ENCODE measurements at places on chromosomes 11 and 22.
A peak's percentile ranks its signal among the peaks of the same experiment; 100 is the strongest.

- DNase-seq = peak; percentile 21
Observed at GRCh38 chr22:32665676-32666075, 135.8 kb upstream of the TIMP3 start.

DNA sequence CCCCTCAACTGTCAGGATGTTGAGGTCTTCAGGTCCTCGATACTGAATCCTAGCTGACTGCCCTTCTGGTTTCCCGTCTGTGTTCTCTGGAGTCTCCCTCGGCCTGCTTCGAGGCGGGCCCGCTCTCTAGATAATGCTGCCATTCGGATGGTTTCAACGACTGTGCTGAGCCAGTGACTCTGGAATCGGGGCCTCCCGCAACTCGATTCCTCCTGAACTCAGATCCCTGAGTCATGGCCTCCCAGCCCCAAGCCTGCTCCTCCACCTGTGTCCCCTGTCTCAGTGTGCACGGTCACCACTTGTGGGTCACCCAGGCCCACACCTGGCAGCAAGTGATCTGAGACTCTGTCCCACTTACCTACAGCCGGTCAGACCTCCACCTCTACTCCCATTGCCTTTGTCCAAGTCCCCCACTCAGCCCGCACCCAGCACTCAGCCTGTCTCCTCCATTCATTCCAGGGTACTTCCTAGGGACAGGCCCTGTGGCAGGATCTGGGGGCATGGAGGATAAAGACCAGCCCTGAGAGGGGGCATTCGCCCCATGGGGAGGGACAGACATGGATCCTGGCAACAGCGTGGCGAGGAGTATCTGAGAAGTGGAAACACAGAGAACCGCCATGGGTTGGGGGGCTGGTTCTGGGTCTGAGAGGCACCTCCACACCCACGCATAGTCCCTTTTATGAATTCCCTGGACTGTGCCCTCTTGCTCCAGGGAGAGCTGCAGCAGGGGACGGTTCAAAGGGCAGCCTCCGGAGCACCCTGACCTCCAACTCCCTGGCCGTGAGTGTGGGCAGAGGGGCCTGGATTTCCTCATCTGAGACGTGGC lies 14.3 kb downstream of the MPST start:
- no peak for DNase-seq

GRCh38 chr11:66744485-66745355 lies 15.7 kb upstream of the SPTBN2 start:
- DNase-seq = peak; percentile 98

- DNase-seq = no peak
Observed at GRCh38 chr22:50260434-50260800, 1.1 kb downstream of the MAPK12 start.

- DNase-seq = no peak
Observed at GRCh38 chr11:112377946-112378345, 117.3 kb upstream of the PLET1 start.

DNA sequence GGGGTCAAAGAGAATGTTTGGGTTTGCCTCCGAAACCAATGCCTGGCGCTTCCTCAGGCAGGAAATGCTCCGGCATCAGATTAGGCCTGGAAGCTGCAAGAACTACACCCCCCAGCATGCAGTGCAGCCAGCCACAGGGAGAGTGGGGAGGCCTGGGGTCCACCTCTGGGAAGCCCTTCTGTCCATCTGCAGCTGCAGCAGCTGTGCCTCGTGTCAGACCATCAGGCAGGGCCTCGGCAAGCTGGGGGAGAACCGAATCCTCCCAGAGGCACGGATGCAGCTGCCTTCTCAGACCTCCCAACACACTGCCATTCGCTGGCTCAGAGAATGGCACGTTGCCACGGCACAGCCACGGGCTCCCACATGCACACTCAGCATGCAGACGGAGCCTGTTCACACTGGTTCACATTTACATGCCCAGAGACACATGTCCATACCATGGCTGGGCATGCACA lies 57.4 kb downstream of the NECTIN1 start:
- peak; percentile 41 for DNase-seq

DNA sequence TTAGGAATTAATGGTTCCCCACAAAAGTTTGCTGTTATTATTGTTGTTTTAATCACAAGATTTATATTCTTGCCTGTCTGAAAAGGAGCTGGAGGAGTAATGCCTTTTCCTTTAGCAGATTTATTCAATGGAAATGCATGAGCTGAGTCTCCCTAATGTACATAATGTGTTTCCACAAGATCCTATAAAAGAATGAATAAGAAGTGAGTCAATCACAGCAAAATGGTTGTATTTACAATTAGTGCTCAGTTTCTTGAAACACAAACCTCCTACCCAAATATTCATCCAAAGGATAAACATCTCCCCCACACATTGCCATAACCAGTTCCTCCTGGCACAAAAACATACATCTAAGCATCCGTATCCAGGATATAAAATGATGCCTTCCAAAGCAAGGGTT lies 33.3 kb downstream of the ME3 start:
- no peak for DNase-seq

DNA sequence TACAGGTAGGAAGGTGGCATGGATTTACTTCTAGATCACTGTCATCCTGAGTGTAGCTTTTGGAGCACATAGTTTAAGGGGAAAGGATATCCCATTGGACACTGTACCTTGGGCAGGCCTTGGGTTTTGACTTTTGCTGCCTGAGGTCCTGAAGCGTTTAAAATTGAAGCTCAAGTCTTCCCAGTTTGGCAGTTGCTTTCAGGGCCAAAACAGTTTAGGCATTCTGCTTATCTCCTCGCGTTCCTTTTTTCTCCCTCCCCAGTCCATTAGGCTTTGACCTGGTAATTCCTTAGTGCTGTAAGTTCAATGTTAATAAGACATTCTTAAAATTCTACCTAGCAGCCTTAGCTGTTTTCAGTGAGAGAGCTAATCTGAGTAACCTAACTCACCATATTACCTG lies 35.7 kb downstream of the CSTF3 start:
- DNase-seq = no peak

- no peak for DNase-seq
Observed at GRCh38 chr11:74226907-74227306, 55.8 kb downstream of the PPME1 start.

- DNase-seq = no peak
Observed at GRCh38 chr11:18743365-18743764, 17.4 kb upstream of the IGSF22 start.

DNA sequence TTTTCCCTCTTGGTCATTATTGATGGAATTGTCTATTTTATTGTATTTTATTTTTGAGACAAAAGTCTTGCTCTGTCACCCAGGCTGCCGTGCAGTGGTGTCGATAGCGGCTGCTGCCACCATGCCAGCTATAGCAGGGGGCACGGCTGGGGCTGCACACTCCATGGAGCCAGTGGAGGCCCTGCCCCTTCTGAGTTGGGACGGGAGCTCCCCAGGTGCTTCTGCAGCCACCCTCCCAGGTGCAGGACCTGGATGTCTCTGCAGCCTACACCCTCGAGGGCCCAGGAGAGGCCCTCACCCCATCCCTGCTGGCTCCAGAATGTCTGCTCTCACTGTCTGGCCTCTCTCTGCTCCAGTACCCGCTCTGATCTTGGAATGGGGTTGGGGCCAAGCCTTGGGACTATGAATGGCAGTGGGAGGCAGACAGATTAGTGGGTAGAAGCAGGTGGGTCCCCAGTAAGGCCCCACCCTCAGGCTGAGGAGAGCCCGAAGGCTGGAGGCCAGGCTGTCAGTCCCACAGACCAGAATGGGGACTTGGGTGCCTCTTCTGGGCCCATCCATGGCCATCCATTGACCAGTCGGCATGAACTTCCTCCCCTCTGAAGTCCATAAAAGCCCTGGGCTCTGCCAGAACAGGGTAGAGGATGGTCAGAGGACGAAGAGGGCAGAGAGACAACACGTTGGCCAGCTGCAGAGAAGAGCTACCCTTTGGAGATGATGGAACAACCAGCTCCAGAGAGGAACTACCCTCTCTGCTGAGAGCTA lies 49.6 kb upstream of the ATXN10 start:
- DNase-seq = no peak

GRCh38 chr11:5384335-5384734 lies 723 bp downstream of the OR51M1 start:
- no peak for DNase-seq
